ENCODE measurements at places on chromosomes 5 and 9.

GRCh38 chr5:104472811-104473210 lies 910.2 kb upstream of the NUDT12 start:
- no peak for DNase-seq

DNA sequence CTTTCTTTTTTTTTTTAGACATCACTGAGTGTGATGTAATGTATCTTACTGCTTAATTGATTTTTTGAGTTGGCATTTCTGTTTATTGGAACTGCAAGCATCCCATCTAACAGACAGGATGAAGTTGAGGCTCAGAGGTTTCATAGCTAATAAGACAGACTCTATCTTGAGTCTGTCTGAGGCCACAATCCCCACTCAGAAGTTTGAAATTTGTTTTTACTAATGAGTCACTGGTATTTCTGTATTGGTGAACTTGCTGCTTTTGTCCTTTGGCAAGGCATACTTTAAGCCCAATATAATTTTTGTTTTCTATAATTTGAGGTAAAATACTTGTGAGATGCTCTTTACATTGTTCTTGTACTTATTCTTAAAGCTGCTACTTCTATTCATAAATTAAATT lies 491.2 kb downstream of the PSAT1 start:
- DNase-seq = no peak

- no peak for DNase-seq
Observed at GRCh38 chr5:106640511-106640910, 1030.2 kb downstream of the EFNA5 start.

GRCh38 chr5:180365829-180366228 lies 12.7 kb upstream of the GFPT2 start:
- no peak for DNase-seq

DNA sequence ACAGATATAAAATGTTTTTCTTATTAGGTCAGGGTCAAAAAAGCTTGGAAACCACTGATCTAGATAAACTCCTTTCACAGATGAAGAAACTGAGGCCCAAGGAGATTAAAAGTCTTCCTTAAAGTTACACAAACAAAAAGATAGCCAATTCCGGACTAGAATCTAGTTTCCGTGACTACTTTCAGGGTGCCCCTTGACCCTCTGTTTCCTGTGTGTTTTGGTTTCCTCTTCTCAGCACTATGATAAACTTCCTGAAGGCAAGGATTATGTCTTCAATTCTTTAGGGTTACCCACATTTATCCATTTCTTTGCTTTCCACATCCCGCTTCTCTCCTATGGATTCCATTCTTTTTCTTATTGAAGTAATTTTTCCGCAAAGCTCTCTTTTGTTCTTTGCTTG lies 83.1 kb downstream of the ADAMTS12 start:
- no peak for DNase-seq

- no peak for DNase-seq
Observed at GRCh38 chr9:89010056-89010455, 18.8 kb downstream of the S1PR3 start.

- no peak for DNase-seq
Observed at GRCh38 chr9:3386753-3387152, 139.0 kb downstream of the RFX3 start.

DNA sequence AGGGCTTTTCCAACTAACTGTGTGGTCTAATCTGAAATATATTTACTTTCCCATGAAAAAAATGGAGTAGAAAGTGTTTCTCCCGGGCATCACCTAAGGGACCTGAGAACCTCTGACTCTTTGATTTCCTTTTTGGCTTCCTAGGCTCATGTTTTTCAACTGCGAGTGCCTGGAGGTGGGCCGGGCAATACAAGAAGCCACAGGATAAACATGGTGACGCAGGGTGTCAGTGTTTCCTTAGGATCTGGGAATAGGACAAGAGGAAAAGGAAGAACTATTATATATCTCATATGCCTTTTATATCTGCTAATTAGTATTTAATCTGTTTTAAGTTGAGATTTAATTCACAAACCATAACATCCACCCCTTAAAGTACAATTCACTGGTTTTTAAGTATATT lies 11.4 kb upstream of the LECT2 start:
- DNase-seq = no peak

GRCh38 chr5:138065102-138065501 lies 18.7 kb upstream of the WNT8A start:
- no peak for DNase-seq

GRCh38 chr5:172414531-172415361 lies 39.6 kb downstream of the SH3PXD2B start:
- DNase-seq = peak; percentile 39

DNA sequence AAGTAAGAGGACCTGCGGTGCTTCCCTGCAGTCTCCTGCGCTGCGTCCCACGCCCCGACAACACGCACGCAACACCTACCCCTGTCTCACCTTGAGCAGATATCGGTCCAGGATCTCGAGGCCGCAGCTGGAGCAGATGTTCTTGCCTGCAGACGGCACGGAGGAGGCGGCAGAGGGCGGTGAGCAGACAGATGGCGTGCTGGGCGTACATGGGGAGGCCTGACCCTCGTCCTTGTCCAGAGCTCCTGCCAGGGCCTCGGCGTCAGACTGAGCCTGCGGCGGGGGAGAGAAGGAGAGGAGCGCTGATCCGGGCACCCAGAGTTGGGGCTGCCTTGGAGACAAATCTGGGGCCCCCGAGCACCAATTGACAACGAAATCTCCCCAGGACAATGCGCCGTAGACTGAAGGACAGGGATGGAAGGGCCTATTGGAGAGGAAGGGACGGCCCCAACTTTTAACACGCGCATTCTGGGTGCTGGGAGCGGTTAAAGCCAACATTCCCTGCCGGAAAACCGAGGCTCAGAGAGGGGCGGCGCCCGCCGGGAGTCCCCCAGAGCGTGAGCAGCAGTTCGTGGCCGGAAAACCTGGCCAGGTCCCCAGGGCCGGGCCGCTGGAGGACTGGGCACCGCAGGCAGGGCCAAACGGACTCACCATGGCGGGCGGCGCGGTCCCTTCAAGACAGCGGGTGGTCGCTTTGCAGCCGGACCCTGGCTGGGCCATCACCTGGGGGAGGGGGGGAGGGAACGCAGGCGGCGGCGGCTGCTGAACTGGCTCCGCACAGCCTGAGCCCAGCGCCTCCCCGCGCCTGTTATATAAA lies 1.8 kb downstream of the LHX6 start:
- no peak for DNase-seq

DNA sequence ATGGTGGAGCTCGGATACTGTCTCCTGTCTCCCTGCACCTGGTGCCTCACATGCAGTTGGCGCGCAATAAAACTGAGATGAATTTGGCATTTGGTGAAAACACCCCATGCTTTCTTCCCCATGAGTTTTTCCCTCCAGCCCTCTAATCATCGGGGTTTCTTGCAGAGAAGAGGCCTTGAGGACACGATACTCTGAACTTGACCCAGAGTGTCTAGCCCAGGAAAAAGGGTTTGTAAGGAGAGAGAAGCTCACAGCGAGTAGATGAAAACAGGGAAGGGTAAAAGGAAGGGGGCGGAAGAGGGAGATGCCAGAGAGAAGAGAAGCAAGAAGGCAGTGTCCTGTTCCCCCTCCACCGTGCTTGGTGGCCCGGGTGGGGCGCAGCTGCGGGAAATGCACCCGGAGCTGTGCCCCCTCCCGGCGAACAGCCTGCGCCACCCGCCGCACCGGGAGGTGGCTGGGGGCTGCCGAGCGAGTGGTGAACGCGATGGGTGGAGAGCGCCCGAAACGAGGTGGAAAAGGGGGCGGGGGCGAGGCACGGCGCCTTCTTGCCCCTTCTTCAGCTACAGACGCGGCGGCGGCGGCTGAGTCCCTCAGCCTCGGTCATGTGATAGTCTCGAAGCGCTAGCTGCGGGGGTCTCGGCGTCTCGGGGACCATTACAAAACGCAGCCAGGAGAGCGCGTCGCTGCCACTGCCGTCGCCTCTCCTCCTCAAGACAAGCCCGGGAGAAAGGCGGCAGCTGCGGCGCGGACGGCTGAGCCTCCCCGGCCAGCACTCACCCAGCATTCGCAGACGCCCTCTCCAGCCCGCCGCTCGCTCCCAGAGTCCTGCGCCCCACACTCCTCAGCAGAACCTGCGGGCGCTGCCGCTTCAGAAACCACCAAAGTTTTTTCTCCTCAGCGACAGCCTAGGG lies 1.1 kb upstream of the FOXB2 start:
- DNase-seq = no peak

GRCh38 chr9:35960039-35960655 lies 2.2 kb upstream of the OR2S2 start:
- no peak for DNase-seq

DNA sequence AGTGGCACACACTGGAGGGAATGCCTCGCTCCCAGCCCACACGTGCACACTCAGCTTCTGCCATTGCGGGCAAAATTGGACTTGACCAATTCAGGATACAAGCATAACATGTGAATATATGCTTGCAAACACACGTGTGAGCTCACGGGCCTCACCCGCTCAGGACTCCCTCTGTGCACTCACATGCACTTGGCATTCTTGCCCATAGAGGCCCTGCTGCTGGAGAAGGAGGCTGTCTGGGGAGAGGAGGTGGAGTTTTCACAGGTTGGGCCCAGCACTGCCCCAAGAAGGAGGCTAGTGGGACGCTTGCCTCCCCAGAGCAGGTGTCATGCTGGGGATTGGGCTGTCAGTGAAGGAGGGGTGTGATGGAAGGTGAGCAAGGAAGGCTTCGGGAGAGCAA lies 1.7 kb downstream of the MYMK start:
- no peak for DNase-seq

DNA sequence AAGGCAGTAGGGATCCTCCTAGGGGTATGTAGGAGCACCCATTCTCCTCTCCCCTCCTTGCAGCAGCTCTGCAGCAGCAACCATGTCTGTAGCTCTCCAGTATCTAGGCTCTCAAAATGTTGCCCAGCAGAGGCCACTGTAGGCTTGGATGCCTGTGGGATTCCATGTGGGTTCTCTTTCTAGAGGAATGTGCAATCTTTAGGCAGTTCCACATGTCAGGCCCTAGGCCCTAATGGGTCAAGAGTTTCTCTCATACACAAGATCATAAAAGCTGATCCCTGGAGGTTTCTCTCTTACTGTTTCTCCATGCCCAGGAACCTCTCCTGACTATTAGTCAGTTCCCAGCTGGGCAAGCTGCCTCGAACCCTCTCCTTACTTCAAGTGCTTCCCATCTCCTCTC lies 215.8 kb downstream of the FRMD3 start:
- no peak for DNase-seq

GRCh38 chr9:104748359-104749031 lies 1.0 kb downstream of the NIPSNAP3A start:
- no peak for DNase-seq

- no peak for DNase-seq
Observed at GRCh38 chr9:34454571-34455065, 3.8 kb downstream of the FAM219A start.

DNA sequence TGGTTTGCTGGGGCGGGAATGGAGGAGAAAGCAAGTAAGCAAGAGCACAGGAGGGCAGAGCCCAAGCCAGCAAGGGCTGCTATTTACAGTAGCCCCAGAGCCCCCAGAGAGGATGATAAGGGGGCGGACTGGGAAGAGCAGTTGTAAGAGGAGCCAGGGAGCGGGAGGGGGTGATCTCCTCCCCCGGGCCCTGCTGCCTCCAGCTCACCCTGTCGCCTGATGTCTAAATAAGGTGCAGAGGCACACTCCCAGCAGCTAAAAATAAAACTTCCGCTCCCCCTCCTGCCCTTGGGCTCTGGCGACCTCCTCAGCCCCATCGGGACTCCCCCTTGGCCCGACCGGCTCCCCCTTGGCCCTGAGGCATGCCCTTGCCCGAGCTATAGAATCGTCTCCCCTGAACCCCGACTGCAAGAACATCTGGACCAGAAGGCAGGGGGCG lies 14.4 kb upstream of the CCDC69 start:
- no peak for DNase-seq

DNA sequence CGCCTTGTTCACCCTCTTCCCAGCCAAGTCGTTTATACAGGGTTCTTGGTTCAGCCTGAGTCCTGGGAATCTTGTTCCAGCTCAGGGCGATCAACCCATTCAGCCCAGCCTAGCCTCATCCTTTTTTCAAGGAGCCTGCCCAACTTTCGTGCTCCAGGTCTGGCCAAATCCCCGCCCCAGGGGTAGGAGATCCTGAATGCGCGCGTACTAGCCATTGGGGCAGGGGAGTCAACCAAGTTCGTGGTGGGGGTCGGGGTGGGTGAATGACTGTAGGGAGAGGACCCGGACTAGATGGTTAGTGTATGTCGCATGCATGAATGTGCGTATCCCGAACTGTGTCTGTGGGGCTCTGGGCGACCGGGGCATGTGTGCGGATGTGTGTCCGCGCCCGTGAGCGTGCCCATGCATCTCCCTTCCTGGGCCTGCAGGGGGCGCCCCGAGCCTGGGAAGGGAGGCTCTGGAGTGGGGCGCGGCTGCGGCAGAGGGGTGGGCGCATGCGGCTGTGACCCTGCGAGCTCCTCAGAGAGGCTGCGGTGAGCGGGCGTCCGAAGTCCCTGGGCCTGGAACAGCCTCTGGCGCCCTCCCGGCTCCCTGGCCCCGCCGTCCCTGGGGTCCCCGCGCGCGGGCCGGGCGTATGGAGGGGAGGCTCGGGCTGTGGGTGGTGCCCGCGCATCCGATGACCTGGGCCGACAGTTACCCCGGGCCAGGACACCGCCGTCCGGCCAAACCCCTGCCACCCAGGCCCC lies 8.7 kb downstream of the CCL21 start:
- peak; percentile 72 for DNase-seq

- no peak for DNase-seq
Observed at GRCh38 chr9:106689089-106689488, 173.9 kb upstream of the ZNF462 start.

GRCh38 chr5:132411304-132412013 lies 41.9 kb downstream of the SLC22A5 start:
- DNase-seq = no peak

DNA sequence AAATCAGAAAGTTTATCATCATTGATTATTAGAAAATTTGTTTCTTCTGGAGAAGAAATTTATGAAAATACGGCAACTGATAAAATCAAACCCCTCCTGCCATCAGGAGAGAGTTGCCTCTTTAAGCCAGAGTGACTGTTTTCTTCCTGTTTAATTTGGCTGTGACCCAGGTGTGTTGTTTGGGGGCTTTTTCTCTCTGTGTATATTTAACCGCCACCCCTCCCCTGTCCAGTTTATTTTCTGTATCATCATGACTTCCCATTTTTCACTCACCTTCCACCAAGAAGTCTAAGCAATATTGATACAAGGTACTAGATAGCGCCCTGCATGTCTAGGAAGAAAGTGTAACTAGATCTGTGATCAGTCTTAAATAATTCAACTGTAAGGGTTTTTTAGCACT lies 50.1 kb downstream of the FAM78A start:
- DNase-seq = no peak

GRCh38 chr9:122364117-122364782 lies 6.6 kb upstream of the PTGS1 start:
- DNase-seq = no peak

GRCh38 chr5:137296213-137296781 lies 202.8 kb downstream of the SPOCK1 start:
- DNase-seq = peak; percentile 15
